Suppressor macrophage (primary cell): ENCODE measurements at places on chromosomes 3 and 15.

DNA sequence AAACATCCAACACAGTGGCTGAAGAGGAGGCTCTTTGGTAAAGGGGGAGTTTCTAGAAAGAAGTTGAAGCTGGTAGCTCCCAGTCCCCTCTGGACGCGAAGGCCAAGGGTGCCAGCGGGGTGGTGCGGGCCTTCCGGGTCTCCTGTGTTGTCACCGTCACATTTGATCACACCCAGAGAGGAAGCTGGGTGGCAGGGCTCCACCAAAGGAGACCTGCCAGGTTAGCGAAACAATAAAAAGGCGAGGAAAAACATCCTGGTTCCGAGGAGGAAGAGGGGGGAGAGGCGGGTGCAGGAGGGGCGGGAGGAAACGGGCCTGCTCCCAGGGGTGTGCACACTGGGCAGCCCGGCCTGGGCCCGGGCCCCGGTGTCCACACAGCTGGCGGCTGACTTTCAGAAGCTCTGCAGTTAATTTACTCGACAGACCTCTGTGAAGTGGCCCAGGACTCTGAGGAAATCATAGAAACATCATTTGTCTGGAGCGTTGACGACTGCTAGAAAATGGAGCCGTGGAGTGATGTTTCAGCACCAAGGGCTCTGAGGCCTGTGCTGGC lies 12.1 kb downstream of the HEG1 start:
- no peak for DNase-seq

- peak; percentile 48 for DNase-seq
Measured at GRCh38 chr3:177221744-177222143, 24.5 kb upstream of the TBL1XR1 start.

DNA sequence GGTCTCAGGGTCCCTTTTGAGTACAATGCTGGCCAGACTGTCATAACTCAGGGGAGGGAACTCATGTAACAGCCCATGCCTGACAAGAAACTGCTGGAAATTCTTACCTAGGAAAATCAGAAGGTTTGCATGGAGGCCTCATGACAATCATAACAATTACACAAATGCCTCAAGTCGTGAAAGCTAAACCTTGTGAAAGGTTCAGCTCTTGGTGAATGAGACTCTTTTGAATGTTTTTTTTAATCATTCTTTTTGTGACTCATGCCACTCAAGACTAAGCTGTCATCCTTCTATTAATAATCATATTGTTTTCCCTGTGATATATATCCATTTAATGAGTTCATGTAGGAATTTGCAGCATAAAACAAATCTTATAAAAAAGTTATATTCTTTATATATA lies 61.4 kb upstream of the LEKR1 start:
- peak; percentile 27 for DNase-seq

DNA sequence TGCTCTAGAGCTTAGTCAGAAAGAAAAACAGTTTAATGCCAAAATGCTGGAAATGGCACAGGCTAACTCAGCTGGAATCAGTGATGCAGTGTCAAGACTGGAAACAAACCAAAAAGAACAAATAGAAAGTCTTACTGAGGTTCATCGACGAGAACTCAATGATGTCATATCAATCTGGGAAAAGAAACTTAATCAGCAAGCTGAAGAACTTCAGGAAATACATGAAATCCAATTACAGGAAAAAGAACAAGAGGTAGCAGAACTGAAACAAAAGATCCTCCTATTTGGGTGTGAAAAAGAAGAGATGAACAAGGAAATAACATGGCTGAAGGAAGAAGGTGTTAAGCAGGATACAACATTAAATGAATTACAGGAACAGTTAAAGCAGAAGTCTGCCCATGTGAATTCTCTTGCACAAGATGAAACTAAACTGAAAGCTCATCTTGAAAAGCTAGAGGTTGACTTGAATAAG lies 150.5 kb upstream of the LRRFIP2 start:
- peak; percentile 39 for DNase-seq

- peak; percentile 20 for DNase-seq
Measured at GRCh38 chr3:102129760-102130608, 280.7 kb downstream of the NFKBIZ start.

GRCh38 chr3:126307591-126308393 lies 49.4 kb downstream of the KLF15 start:
- DNase-seq = no peak

DNA sequence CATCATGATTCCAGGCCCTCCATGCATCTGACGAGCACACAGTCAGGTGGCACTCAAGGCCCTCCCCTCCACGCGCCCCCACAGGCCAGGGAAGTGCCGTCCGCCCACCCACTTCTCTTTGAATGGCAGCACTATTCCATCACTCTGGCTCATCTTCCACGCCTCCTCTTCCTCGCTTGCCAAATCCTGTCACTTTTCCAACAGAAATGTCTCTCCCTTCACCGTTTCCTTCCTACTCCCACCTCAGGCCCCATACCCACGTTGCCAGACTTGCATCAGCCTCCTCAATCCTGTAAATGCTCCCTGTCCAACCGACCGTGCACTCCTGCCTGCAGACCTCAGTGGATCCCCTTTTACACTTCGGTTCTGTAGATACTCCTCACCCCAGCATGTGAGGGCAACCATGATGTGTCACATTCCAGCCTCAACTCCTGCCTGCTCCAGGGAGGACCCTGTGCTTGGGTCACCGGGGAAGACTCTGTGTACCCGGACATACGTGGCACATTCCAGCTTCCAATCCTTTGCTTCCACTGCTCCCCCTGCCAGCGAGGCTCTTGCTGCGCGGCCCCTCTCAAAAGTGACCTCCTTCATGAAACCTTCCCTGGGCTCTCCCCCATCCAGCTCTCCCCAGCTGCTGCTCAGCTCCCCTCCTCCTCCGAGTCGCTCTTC lies 29.6 kb downstream of the ADCY5 start:
- no peak for DNase-seq

GRCh38 chr3:20307383-20307782 lies 121.4 kb upstream of the SGO1 start:
- peak; percentile 54 for DNase-seq

DNA sequence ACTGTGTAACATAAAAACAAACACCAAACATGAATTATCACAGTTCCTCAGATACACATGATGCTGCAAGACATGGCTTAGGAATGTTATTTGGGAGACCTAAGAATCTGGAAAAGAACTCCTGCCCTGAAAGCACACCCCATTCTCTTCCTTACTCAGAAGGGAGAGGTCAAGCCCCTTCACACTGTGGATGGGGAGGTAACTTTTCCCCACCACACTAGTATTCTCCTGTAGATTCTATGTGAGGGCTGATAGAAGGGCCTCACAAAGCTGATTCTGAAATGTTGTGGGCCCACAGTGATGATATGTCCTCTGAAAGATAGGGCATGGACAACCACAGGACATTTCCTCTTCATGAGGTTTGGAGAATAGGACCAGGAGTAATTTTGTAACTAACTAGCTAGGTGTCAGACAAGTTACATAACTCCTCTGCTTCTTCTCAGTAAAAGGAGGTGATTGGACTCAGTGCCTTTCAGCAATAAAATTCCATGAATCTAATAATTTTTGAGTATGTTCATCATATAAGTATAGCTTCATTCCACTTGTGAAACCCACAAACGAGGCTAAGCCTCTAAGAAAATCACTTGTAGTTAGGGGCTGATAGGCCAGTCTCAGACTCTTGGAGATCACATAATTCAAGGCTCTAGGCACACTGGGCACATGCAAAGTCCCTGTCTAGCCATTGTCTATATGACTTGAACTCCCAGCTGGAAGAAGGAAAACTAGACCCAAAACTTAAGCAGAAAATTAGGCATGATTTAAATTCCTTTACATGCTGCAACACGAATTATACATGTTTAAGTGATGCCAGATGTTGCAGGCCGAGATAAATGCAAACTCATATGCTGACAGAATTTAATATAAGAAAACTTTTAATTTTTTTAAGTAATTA lies 7.5 kb downstream of the PTX3 start:
- DNase-seq = no peak

DNA sequence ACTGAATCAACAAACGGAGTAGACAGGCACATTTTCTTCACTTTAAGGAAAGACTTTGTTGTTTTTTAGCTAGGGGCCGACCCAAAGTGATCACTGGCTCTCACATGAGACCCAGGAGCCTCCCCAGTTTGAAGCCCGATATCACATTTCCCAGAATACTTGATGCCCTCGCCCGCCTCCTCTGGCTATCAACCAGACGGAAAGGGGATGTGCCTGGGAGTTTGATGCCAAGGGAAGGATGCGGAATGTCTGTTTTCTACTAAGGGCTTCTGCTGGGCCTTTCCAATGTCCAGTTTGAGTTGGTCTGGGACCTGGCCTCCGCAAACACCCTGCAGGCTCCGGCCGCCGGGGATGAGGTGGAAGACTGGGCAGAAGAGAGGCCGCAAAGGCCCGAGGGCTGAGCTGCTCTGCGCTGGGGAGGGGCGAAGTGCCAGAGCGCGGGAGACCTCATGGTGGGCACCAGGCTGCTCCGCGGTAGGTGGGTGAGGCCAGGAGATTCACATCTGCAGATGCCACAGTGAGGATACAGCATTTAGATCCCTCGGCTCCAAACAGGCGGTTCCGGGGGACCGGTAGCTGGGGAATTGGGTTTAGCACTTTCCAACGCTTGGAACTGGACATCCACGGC lies 491 bp upstream of the ZNF774 start:
- no peak for DNase-seq

DNA sequence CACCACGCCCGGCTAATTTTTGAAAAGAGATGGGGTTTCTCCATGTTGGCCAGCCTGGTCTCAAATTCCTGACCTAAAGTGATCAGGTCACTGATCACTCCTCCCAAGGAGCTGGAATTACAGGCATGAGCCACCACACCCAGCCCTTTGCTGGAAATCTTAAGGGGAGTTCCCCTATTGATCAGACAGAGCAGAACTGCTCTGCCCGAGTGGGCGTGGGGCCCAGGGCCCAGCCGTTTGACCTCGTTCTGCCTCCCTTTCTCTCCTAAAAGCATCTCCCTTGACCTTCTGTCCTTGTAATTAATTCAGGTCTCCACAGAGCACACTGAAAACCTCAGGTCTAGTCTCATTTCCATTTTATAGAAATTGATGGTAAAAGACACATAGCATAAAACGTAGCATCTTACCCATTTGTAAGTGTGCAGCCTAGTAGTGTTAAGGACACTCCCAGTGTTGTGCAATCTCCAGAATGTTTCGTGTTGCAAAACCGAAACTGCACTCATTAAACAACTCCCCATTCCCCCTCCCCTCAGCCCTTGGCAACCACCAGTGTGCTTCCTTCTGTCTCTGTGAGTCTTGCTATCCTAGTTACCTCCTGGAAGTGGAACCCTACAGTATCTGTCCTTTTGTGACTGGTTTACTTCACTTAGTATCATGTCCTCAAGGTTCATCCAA lies 89.3 kb downstream of the SLCO3A1 start:
- DNase-seq = peak; percentile 94

DNA sequence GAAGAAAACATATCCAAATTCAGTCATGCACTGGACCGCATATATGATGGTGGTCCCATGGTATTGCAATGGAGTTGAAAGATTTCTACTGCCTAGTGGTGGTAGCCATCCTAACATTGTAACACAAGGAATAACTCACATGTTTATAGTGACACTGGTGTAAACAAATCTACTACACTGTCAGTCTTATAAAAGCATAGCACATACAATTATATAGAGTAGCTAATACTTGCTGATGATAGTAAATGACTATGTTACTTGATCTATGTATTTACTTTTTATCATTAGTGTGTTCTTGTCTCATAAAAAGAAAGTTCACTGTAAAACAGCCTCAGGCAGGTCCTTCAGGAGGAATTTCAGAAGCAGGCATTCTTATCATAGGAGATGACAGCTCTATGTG lies 96.0 kb upstream of the CDIN1 start:
- no peak for DNase-seq

GRCh38 chr3:14482271-14482721 lies 57.8 kb downstream of the GRIP2 start:
- DNase-seq = no peak

DNA sequence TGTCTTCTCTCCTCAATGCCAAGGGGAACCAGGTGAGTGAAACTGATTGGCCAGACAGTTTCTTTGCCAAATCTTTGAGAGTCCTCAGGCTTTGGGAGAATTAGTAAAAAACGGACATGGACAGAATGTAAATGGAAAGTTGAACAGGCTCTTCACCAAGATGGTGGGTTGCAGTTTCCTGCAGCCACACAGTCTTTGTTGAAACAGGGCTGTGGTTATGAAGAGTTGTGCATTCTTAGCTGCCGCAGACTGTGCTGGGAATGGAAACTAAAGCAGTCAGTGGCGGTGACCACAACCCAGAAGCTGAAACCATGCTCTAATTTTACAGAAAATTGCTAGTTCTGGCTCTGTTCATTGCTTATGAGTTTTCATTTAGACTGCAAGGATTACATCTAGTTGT lies 42.1 kb upstream of the TASOR start:
- no peak for DNase-seq
